Spinal cord (tissue), 10 donors: ENCODE measurements at places on chromosomes 4 and X.

GRCh38 chrX:95797344-95797743 lies 887.3 kb upstream of the DIAPH2 start:
- H3K4me1 ChIP-seq = no peaks in the 10 kb centered on the region
- DNase-seq = no peak
- no peaks in the 10 kb centered on the region for H3K36me3 ChIP-seq
- no peak overlapping the region for H3K4me3 ChIP-seq

GRCh38 chrX:21728276-21728968 lies 29.5 kb downstream of the SMPX start:
- H3K36me3 ChIP-seq = no peaks in the 10 kb centered on the region
- no peak overlapping the region for H3K27ac ChIP-seq
- H3K27me3 ChIP-seq = peaks cover 2% of the 10 kb centered on the region
- H3K4me1 ChIP-seq = peaks cover 3% of the 10 kb centered on the region
- H3K4me3 ChIP-seq = no peak overlapping the region

DNA sequence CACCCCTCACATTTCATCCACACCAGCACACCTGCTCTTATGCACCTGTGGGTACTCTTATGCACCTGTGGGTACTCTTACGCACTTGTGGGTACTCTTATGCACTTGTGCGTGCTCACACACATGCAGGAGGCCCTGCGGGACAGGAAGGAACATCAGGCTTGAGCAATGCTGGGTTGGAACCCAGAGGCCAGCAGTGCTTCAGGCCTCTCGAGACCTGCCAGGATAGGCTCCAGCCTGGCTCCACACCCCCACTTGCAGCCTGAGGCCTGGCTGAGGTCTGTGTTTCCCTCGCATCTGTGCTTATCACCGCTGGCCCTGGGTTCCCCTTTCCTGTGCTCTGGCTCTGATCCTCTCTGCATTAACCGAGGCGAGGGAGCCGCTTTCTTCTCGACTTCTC lies 34.7 kb downstream of the SORCS2 start:
- peaks cover 33% of the 10 kb centered on the region for H3K4me1 ChIP-seq
- peaks cover 8% of the 10 kb centered on the region for H3K36me3 ChIP-seq
- no peak overlapping the region for H3K27ac ChIP-seq
- no peaks in the 10 kb centered on the region for H3K27me3 ChIP-seq
- no peak overlapping the region for H3K4me3 ChIP-seq

DNA sequence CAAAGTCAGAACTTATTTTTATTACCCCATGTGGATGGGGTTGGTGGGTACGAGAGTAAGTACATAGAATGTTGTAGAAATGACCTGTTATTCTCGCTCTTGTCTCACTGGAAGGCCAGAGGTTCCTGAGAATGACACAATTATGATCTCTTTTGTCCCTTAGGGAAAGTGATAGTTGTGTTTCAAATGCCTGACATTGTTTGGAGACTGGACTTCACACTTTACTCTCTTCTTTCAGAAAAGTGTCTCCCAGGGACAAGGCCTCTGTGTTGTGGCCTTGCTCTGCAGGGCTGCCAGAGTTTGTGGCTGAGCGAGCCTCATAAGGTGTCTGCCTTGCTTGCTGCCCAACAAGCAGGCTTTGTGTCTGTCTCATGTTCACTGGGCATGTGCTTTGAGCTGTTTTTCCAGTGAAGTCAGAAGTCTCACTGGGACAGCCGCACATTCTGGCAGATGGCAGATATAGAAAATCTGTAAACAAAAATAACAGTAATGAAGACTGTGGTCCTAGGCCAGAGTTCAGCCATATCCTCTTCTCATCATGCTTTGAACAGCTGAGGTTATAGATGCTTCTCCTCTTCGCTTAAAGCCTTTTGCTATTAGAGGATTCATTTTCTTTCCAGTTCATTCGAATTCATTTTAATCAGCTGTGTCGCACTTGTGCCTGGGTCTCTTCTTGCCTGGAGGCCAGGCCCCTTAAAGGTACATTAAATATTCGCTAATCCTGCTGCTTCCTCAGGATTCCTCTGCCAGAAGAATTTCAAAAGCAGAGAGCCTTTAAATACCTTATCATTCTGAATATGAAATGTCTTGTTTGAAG lies 14.4 kb downstream of the PPEF1 start:
- H3K36me3 ChIP-seq = no peaks in the 10 kb centered on the region
- DNase-seq = no peak
- H3K27me3 ChIP-seq = no peaks in the 10 kb centered on the region
- H3K4me3 ChIP-seq = no peak overlapping the region
- no peak overlapping the region for H3K27ac ChIP-seq

- peaks cover 14% of the 10 kb centered on the region for H3K36me3 ChIP-seq
- peak overlapping the region; percentile 31 for H3K27ac ChIP-seq
- H3K4me3 ChIP-seq = no peak overlapping the region
- no peaks in the 10 kb centered on the region for H3K27me3 ChIP-seq
These were observed 159.6 kb downstream of the PTTG2 start for GRCh38 chr4:38119668-38120385.
